Chondrocyte (in vitro differentiated cells): ENCODE measurements at places on chromosomes 1 and 21. TPM values are rescaled to one million over a fixed set of nuclear protein-coding genes. Genes with fewer than 3 reads are reported as not detected.
A peak's percentile ranks its signal among the peaks of the same experiment; 100 is the strongest.

- no peaks in the 10 kb centered on the region for H3K4me1 ChIP-seq
- H3K36me3 ChIP-seq: no peaks in the 10 kb centered on the region
- peak; percentile 36 for DNase-seq
- peaks cover 9% of the 10 kb centered on the region for H3K27me3 ChIP-seq
These were observed 173.5 kb downstream of the NPHP4 start for GRCh38 chr1:5818755-5819154.

GRCh38 chr1:7930645-7931445 is 9.8 kb downstream of the TNFRSF9 start:
- no peak overlapping the region for H3K4me3 ChIP-seq
- no peak overlapping the region for H3K27ac ChIP-seq
- no peak for DNase-seq
- peaks cover 38% of the 10 kb centered on the region for H3K27me3 ChIP-seq
- H3K36me3 ChIP-seq: peaks cover 1% of the 10 kb centered on the region
- H3K4me1 ChIP-seq: no peaks in the 10 kb centered on the region

- no peak overlapping the region for H3K27ac ChIP-seq
- H3K4me3 ChIP-seq: no peak overlapping the region
- H3K36me3 ChIP-seq: peaks cover 1% of the 10 kb centered on the region
- no peak for DNase-seq
These were observed 93.6 kb upstream of the ACTRT2 start for GRCh38 chr1:2927393-2928360.

DNA sequence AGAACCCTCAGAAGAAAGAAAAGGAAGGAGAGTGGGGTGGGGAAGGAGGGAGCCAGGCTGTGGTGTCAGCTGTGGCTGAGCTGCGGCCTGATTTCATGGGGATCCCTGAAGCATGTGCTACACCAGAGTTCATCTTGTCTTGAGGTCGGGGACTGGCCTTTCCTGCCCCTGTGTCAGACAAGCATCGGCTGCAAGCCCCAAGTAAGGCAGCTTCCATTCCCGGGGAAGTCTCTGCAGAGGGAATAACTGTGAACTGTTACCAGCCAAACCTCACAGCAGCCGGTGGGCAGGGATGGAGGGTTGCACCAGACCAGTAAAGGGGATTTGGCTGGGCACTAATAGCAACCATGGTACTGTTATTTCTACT is 35.7 kb upstream of the BTG2 start:
- no peak for DNase-seq
- no peaks in the 10 kb centered on the region for H3K36me3 ChIP-seq
- peaks cover 27% of the 10 kb centered on the region for H3K4me1 ChIP-seq
- H3K27ac ChIP-seq: no peak overlapping the region
- H3K4me3 ChIP-seq: no peak overlapping the region

DNA sequence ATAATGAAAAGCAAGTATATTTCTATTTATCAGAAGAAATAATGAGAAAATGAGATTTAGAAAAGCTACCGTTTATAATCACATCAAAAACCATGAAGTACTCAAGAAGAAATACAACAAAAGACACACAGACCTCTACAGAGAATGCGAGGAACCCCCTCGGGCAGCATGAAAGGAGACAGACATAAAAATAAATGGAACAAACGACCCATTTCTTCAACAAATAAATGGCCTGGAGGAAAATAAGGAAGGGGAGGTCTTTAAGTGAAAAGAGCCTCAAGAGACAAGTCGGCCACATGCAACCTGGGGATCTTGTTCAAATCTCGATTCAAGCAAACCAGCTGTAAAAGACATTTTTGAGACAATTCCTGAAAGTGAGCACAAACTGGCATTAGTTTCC is 6.0 kb downstream of the CFAP74 start:
- H3K27ac ChIP-seq: no peak overlapping the region
- no peak for DNase-seq
- H3K36me3 ChIP-seq: no peaks in the 10 kb centered on the region
- H3K4me3 ChIP-seq: no peak overlapping the region
- no peaks in the 10 kb centered on the region for H3K4me1 ChIP-seq
- peaks cover 18% of the 10 kb centered on the region for H3K27me3 ChIP-seq

GPR61 gene
- not detected in 3 replicates for total RNA-seq

ATPAF1 gene
- total RNA-seq: 22.9 to 33.2 TPM (median 27.7 TPM) in 3 replicates
